NCI-H2029 (cell line): ENCODE measurements at places on chromosomes 2 and 18.

DNA sequence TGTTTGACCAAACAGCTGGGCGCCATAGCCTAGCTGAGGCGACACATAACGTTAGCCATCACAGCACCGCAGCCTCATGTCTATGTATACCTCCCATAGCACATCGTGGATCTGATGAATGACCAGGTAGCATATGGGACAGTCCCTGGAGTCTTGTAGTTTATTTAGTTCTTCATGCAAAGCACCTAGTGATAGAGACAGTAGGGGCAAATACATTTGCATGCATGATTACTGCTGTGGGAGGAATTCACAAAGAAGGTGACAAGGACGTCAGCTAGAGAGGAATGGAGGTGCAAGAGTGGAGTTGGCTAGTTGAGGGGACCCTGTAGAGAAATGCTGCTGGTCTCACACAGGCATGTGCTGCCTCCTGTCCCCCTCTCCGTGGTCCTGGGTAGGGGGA, 478.9 kb upstream of the HS6ST1 start:
- no peak for DNase-seq

- no peak for DNase-seq
These were observed 124.0 kb downstream of the MAIP1 start for GRCh38 chr2:200079356-200079755.

GRCh38 chr2:125516496-125517109, 1139.4 kb upstream of the GYPC start:
- no peak for DNase-seq

DNA sequence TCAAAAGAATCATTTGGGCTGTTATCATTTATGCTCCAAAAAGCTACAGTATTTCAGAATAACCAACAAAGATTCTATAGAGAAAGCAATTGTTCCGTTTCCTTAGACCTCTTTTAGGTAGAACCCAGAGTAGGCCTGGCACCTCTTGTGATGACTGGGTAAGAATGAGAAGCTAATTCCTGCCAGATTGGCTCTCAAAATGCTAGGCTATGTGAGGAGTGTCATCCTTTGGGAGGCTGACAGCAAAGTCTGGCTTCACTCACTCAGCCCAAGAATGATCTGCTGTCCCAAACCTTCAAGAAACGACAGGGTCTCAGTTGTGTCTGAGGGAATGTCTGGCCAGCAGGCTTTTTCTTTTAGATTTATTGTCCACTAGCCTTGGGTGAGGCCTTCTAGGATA, 4.5 kb downstream of the CERS6 start:
- DNase-seq = no peak

DNA sequence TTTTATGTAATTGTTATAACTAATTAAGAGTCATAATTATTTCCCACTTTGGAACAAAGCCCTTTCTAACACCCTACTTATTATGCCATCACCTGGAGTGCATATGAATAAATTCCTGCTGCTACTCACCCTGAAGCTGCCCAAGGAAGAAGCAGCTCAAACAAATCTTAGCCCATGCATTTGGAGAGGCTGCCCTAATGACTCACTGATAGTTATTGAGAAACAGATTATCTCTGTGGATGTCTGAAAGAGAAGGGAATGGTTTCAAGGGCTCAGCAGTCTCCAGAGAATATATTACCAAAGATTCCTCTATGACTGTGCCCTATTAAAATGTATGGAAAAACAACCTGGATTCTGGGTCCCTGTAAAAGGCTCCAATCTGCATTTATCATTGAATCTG, 81.0 kb downstream of the GPR39 start:
- no peak for DNase-seq

GRCh38 chr2:45583977-45584376, 27.1 kb downstream of the SRBD1 start:
- no peak for DNase-seq

- DNase-seq = no peak
These were observed 113.4 kb upstream of the CCDC68 start for GRCh38 chr18:55072698-55073097.

DNA sequence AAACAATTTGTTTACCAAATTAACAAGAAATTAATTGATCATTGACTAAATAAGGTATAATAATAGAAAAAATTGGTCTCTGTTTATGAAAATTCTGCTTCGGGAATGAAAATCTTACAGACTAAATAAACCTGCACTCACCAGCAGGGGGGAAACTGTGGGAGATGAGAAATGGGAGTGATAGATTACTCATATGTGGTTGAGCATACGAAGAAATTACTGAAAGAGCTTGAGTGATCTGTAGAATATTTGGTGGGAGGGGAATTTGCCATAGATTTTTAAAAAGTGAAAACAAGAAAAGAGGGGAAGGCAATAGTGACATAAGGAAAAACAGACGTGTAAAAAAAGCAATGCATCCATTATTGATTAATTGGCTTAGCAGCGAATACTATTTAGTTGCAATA, 2.2 kb downstream of the HMSD start:
- DNase-seq = no peak

DNA sequence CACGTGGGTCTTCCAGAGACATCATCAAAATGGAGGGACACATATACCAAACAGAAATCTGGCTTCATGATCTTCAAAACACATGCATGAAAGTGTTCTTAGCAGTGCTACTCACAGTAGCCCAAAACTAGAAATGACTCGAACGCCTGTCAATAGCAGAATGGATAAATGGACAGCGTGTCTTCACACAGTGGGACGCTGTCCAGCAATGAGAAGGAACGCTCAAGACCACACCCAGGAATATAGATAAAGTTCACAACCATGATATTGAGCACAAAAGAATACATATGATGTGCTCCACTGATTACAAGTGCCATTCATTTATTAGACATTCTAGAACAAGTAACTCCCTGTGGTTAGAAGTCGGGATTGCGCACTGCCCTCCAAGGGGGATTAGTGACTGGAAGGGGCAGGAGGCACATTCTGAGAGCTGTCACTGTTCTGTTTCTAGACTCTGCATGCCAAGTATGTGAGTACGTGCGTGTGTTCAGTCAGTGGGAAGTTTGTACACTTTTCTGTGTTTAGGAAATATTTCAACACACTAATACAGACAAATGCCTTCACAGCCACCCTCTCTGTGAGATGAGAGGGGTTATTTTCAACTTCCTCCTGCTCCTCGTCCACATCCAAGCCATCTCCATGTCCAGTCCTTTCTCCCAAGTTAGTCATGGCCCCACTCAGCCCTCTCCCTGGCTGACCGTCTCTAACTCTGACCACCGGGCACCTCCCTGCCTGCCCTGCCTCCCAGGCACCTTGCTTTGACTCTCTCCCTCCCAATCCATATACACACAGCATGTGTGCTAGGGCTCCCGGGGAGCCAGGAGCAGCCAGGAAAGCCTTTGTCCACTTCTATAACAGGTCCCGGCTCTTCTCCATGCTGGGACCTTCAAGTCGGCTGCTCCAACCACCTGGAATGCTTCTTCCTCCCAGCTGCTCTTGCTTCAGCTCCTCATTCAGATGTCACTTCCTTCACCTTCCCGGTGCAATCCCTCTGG, 26.9 kb upstream of the TNS1 start:
- no peak for DNase-seq

- no peak for DNase-seq
These were observed 10.5 kb upstream of the C2orf42 start for GRCh38 chr2:70201225-70201768.

- peak; percentile 64 for DNase-seq
These were observed 38.8 kb upstream of the BMP10 start for GRCh38 chr2:68909793-68910674.

- DNase-seq = no peak
These were observed 55.2 kb upstream of the RIOK3 start for GRCh38 chr18:23397907-23398306.

GRCh38 chr2:86466306-86466705, 25.1 kb downstream of the KDM3A start:
- DNase-seq = no peak

- DNase-seq = no peak
These were observed 2.4 kb upstream of the OTOS start for GRCh38 chr2:240142859-240143258.

DNA sequence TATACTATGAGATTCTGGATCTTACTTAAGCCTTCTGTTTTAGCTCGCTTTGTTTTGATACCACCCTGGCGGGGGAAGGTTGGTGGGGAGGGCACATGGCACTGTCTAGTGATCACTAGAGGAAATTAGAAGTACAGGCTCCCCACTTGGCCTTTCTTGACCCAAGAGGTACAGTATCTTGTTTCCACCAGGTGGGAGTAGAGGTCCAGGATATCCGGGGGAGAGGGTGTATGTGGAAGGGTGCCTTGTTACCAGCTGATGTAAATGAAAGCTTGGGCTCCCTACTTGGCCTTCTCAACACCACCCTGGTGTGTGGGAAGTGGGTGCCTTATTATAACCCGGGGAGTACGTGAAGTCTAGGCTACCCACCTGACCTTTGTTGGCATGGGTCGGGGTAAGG, 7.5 kb downstream of the GALNT1 start:
- DNase-seq = no peak

DNA sequence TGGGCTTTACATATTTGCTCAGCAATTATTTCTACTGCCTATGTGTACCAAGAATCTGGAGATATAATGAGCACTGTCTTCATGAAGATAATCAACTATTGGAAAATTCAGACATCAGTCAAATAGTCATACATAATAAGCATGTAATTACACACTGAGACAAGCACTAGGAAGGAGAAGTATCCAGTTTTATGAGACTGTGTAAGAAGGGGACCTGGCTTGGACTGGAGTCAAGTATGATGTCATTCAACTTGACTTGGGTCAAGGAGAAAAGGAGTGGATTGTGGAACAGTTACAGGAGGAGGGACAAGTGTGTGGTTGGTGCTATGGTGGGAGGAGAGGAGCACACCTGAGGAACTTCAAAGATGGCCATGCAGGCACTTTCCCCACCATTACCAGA, 419.8 kb upstream of the TRIB2 start:
- peak; percentile 21 for DNase-seq

DNA sequence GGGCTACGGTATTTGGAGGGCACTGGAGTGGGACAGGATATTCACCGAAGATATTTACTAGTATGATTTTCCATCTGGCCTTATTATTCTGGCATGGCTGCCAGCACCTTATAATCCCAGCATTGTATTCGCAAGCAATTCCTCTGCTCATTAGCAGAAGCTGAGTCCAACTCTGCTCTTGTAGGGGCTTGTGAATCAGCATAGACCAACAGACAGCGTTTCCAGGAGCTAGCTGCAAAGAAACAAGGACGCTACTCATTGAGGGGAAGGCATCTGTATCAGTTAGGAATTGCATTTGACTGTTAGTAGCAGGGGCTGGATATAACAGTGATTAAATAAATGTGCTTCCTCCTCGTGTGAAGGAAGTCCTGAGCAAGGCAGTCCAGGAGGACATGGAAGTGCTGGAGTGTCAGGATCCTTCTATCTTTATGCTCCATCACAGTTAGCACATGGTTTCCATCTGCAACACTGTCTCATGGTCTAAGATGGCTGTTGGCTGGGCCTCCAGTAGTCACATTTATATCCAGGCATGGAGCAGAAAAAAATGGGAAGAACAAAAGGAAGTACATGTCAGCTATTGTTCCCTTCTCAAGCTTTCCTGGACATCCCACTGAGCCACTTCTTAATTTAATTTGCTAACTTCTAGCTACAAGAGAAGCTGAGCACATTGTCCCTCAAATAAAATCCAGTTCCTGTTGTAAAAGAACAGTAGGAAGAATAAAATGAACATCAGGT, 214.1 kb downstream of the C1D start:
- no peak for DNase-seq

GRCh38 chr2:53668624-53669026, 99.0 kb upstream of the CHAC2 start:
- no peak for DNase-seq

- no peak for DNase-seq
These were observed 69.3 kb downstream of the MBP start for GRCh38 chr18:77063260-77063659.

DNA sequence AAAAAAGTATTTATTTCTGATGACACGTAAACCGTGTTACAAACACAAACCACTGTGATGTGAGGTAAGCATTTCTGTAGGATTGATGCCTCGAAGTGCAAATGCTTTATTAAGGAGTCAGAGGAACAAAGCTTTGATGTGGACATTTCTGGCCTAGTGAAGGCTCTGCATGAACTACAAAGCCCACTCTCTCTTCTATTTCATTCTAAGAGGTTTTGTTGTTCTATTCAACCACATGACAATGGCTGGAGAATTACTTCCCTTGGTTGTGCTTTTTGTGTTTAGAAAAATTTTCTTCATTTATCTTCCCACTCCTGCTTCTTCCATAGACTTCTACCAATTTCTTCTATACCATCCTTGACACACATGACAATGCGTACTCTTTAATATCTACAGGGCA, 125.7 kb upstream of the CCDC195 start:
- DNase-seq = no peak

- DNase-seq = no peak
These were observed 435.8 kb upstream of the SPRED2 start for GRCh38 chr2:65868177-65868576.

DNA sequence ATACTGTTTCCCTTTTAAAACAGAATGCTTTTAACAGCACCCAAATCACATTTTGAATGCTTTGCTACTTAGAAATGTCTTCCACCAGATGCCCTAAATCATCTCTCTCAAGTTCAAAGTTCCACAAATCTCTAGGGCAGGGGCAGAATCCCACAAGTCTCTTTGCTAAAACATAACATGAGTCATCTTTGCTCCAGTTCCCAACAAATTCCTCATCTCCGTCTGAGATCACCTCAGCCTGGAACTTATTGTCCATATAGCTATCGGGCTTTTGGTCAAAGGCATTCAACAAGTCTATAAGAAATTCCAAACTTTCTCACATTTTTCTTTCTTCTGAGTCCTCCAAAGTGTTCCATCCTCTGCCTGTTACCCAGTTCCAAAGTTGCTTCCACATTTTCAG, 1374.5 kb upstream of the NXPH2 start:
- DNase-seq = no peak

- no peak for DNase-seq
These were observed 92.5 kb upstream of the EML6 start for GRCh38 chr2:54630858-54631497.

DNA sequence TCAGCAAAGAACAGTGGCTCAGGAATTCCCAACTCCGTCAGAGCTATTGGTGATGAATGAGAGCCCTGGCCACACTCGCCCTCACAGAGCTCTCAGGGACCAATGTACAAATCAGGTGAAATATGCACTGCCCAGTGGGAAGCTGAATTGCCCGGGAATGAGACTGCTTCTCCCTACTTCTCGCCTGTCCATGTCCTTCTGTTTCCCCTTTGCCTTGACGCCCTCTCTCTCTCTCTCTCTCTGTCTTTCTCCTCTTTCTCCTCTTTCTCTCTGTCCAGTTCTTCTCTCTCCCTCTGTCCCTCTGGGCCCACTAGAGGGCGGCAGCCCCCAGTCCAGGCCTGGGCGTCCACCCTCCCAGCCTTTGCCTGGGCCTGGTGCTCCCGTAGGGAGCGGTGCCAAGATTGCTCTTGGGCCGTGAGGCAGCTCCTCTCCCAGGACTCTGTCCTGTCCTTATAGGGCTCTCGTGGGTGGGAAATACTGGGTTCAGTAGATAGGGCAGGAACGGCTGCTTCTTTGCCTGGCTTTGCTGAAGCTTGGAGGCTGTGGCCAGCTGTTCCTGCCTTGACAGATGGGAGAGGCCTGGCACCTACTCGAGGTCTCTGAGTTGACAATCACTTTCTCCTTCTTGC, 28.4 kb upstream of the PUM2 start:
- peak; percentile 46 for DNase-seq
